ENCODE measurements at places on chromosomes 2 and 18.

DNA sequence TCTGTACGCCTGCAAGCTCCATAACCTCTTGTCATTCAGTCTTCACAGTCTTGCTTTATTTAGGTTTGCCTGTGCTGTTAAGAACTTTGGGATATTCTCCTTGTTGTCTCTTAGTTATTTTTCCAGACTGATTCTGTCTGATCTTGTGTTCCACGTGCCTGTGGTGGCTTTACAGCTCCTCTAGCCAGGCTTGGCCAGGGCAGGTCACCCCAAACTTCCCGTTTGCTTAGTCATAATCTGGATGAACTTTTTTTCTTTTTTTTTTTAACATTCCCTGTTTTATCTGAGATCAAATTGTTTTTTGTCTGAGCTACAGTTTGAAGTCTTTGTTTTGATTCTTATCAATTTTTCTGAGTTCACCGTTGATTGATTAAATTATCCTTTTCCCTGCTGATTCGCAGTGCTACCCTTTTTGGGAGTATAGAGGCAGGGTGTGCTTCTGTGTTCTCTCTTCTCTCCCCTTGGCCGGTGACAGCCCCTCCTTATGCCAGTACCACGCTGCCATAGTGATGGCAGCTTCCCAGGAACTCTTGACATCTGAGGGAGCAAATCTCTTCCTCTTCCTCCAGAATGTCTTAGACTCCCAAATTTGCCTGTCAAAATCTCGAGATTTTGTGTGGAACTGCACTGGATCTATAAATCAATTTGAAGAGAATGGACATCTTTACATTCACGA is 2.5 kb downstream of the SP100 start:
- DNase-seq = no peak

- DNase-seq = no peak
These were observed 63.0 kb downstream of the ADNP2 start for GRCh38 chr18:80172056-80172455.

GRCh38 chr18:55269622-55270021 is 310.4 kb upstream of the CCDC68 start:
- no peak for DNase-seq

DNA sequence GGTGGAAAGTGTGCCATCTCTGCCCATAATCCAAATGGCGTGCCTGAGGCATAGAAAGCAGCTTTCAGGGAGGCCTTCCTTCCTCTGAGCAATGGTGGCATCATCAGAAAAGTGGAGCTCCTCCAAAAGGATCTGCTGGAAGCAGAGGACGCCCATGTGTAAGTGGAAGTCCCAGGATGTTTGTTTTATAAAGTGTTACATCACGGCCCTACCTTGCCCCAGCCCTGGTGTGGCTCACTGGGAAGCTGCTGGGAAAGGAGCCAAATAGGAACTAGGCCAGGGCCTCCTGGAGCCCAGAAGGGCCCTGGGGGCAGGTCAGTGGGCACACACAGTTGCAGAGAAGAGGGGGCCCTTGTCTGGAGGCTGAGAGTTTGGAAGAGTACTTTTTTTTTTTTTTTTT is 4.2 kb upstream of the ODC1 start:
- DNase-seq = no peak

GRCh38 chr2:218354850-218355443 is 1.7 kb upstream of the CATIP start:
- DNase-seq = no peak

DNA sequence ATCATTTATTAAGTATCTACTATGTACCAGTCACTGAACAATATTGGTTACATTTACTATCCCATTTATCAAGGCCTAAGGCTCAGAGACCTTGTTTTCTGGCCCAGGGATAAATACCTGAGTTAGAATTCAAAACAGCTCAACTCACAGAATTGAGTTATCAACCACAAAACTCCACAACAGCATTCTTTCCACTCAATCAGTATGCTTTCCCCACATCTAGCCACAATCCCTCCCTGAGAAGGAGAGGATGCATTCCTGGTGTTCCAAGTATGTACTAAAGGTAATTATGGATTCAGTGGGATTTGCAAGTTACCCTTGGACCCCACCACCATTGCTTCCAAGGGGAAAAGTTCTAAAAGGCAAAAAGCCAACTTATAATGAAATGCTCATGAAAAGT is 104.2 kb upstream of the PID1 start:
- DNase-seq = no peak

DNA sequence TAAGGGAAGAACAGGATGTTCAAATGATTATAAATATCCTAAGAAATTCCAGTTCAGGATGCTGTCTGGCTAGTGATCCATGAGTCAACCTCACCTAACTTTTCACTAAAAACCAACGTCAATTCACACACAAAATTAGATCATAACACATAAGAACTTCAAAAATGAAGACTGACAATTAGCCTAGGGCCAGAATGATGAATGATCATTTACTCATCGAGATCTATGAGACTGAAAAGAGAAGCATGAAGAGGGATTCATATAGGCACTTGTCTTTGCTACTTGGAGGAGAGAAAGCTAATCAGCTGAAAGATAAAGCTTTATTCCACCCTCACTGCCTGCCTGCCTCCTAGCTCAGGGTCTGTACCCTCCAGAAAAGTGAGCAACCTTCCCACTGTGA is 29.8 kb downstream of the ADD2 start:
- DNase-seq = no peak

DNA sequence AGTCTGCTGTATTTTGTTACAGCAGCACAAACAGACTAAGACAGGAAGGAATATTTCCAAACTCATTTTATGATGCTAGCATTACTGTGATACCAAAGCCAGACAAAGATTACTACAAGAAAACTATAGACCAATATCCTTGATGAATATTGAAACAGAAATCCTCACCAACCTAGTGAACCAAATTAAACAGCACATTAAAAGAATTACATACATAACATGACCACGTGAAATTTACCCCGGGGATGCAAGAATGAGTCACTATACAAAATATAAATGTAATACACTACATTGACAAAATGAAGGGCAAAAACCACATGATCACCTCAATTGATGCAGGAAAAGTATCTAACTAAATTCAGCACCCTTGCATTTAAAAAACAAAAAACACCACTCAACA is 112.6 kb downstream of the CHN1 start:
- no peak for DNase-seq

- DNase-seq = no peak
These were observed 42.8 kb upstream of the RAB31 start for GRCh38 chr18:9665314-9665713.

- DNase-seq = no peak
These were observed 61.1 kb downstream of the XRCC5 start for GRCh38 chr2:216170076-216170763.

- DNase-seq = peak; percentile 55
These were observed 74.2 kb downstream of the VIT start for GRCh38 chr2:36770542-36771287.

DNA sequence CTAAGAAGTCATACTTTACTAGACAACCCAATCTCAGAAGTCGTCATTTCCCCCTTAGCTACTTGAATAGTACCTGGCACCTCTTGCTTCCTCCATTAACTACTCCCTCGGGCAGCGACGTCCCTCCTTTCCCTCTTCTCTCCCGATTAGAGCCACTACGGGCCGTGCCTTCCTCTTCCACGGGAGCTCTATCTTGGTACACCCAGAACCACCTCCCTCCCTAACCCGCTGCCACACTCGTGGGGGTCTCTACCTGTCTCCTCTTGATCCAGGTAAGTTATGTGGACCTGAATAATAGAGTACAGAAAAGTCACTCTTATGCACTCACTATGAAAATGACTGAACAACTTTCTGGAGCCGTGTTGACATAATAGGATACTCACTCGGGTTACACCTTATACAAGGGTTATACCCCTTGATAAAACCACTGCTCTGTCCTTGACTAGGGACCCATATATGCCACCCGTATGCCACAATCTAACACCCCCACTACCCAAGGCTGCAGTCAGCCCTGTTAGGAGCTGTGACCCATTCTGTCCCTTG is 595 bp upstream of the HDHD2 start:
- peak; percentile 39 for DNase-seq

DNA sequence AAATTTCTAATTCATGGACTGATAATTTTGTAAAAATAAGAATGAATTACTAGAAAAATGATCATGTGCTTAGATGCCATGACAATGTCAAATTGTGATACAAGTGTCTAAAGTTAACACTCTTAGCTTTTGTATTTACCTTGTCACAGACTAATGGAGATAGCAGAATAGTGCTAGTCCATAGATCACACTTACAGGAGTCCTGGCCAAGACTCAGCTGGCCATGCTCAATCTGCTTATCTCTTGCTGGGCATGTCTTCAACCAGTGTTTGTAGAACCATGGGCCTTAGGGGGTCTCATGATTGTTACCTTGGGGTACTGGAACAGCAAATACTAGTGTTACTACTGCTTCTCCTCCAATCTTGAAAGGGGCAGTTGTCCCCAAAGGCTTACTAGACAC is 44.0 kb downstream of the TET3 start:
- DNase-seq = no peak

DNA sequence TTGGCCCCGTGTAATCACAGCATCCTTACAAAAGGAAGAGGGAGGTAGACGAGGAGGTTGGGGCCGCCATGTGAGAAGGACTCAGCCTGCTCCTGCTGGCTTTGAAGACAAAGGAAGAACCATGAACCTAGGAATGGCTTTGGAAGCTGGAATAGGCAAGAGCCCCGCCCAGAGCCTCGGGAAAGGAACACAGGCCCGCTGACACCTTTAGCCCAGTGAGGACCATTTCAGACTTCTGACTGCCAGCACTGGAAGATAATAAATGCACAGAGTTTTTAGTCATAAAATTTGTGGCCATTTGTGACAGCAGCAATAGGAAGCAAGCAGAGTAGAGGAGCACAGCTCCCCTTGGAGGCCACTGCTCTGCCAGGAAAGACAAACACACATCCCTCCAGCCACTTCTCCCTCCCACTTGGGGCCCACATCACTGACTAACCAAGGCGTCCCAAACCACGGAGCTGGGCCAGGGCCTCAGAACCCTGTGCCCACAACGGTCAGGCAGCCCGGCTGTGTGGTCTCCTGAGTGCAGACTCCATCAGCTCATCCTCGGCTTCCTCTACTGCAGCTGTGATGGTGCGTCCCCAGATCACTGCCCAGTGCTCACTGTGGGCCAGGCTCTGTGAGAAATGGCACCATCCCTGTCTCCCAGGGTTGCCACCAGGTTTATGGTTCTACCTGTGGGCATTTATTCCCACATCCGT is 39.7 kb downstream of the TFCP2L1 start:
- no peak for DNase-seq

- no peak for DNase-seq
These were observed 10.7 kb upstream of the CD226 start for GRCh38 chr18:69958422-69958821.

GRCh38 chr2:219870041-219870440 is 242.6 kb downstream of the SLC4A3 start:
- DNase-seq = no peak

- no peak for DNase-seq
These were observed 1273.6 kb upstream of the SLC39A10 start for GRCh38 chr2:194383401-194383800.

- DNase-seq = no peak
These were observed 46.8 kb upstream of the PTMA start for GRCh38 chr2:231661422-231662027.

GRCh38 chr18:21454725-21455124 is 145.8 kb downstream of the ESCO1 start:
- no peak for DNase-seq

DNA sequence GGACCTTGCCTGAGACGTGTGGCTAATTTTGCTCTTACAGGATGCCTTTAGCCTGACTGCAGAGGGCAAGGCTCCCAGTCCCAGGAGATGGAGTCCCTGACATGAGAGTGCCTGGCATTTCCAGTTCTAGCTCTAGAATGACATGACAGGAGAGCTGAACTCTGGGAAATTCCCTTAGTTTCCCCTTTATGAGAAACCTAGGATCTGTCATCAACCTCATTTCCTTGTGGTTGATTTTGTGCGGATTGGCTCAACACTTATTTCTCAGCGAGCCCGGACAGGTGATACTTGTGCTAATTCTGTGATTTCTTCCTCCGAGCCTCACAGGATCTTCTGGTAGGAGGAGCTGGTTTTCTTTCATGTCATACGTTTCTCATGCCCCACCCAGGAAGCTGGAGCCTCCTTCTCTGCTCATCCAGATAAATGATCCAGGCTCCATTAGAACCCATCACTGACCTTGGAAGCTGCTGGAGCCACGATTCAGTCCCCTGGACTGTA is at the start of gene IL36G:
Gene IL36G, plus strand, starts transcription at position 448 of the 498 bp plus-strand sequence. CDS start 633 bp downstream, outside the sequence.
- DNase-seq = no peak

DNA sequence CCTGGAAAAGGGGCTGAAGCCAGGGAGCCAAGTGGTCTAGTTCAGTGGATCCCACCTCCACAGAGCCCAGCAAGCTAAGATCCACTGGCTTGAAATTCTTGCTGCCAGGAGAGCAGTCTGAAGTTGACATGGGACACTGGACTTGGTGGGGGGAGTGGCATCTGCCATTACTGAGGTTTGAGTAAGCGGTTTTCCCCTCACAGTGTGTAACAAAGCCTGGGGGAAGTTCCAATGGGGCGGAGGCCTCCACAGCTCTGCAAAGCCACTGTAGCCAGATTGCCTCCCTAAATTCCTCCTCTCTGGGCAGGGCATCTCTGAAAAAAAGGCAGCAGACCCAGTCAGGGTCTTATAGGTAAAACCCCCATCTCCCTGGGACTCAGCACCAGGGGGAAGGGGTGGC is 144.4 kb downstream of the PTPRM start:
- no peak for DNase-seq

DNA sequence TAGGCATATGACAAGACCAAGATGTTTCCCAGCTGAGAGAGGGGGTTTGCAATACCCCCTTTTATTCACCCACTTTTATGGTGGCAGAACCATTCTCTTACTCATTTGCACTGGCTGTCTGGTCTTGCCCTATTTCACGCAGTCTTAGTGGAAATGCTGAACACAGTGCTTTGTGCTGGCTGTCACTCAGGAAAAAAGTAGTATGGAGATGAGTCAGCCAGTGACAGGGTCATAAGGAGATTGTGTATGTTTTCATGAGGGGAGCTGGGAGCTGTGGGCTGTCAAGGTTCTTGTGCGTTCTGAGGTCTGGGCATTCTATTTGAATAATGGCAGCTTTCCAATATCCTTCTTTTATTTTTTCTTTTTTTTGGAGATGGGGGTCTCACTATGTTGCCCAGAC is 10.9 kb upstream of the CNRIP1 start:
- DNase-seq = no peak

- DNase-seq = no peak
These were observed 87.2 kb upstream of the ATP8B1 start for GRCh38 chr18:57890266-57890665.

GRCh38 chr2:231666171-231667095 is 41.9 kb upstream of the PTMA start:
- no peak for DNase-seq

DNA sequence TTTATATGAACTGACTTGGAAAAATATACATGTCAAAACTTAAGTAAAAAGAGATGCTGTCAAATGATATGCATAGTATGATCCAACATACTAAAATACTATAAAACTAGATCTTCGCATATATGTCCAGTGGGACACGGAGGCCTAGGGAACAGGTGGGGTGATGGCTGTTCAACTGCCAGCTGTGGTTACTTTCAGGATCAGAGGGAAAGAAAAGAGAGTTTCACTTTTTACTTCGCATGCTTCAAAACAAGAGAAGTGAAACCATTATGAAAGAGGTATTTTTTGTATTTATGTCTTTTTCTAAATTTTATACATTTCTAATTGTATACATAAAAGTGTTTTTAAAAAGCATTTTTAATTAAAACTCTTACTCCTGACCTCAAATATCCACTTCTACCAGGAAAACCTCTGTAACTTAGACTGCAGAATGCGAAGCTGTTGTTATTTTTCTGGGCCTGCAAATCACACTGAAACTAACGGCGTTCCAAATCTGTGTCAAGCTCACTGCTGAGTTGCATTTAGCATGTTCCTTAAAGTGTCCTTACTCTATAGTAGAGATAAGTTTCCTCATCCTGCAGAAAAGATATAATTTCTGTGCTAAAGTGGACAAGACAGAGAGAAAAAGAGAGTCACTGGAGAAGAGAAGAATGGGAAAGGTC is 97.8 kb upstream of the SLC35G4 start:
- DNase-seq = no peak

Measured in hematopoietic multipotent progenitor cell (in vitro differentiated cells).